Left kidney (tissue), 8 donors: ENCODE measurements at places on chromosomes 5 and 9.

DNA sequence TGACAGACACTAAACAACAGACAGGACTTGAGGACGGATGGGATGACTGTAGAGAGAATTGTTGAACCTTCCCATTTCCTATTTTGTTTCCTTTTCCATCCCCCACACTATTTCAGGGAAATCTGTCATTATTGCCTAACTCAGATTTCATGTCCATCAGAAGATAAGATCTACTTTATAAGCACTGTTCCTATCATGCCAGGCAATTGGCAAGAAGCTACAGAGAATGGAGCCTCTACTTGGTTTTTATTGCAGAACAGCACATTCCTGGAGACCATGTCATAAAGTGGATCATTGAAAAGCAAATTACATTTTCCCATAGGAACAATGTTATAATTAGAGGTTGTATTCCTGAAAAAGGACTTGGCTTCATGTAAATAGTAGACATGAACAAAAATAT lies 173.7 kb upstream of the KIF2A start:
- no peak for DNase-seq

GRCh38 chr9:136312436-136312835 lies 8.5 kb upstream of the CCDC187 start:
- no peak for DNase-seq

- DNase-seq, result no peak
Measured at GRCh38 chr5:150612405-150612804, 28.1 kb upstream of the SYNPO start.

DNA sequence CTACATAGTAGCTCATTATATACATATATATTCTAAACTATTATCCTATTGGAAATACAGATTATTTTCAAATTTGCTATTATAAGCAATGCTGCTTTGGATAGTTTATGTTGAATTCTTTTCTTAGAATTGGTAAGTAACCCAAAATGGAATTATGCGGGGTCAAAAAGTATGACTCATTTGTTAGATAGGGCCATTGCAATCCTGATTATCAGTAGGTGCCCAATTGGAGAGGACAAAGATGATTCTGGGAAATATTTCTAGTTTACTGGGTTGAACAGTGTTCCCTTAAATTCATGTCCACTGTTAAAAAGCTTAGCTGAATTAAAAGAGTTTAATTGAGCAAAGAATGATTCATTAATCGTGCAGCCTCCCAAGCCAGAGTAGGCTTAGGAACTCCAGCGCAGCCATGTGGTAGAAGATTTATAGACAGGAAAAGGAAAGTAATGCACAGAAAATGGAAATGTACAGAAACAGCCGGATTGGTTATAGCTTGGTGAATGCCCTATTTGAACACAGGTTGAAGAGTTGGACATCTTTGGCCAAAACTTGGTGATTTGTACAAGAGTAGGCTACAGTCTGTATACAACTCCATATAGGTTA lies 81.8 kb downstream of the GDNF start:
- DNase-seq, result no peak

DNA sequence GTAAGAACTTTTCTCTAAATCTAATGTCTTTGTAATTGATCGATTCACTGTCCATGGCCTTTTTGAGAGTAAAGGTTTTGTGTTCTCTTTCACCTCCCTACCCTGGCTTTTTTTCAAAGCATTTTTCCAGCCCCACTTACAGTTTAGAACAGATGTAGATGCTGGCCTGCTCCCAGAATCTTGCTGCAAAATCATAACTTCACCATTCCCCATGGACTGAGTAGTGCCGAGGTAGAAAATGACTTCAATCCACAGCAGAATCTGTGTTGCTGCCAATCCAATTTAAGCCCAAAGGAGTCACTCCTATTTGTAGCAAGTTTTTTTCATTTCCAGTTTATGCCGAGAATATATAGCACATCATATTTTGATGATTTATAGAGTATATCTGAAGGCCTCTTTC lies 46.5 kb upstream of the CEMIP2 start:
- DNase-seq, result no peak

DNA sequence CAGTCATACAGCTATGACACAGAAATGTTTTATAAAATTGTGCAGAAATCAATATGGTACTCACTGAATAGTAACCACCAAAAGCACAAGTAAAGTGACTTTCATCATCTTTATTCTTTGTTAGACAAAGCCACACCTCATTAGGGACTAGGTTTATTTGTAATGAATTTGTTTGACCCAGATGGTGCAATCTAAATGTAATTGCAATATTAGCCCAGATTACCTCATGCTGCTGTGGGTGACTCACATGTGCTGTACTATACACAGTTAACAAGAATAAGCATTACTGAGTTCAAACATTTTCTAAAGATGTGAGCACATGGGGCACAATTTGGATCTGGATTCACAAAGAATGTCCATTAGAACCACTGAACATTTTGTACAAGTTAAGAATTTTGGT lies 759.3 kb upstream of the TYRP1 start:
- no peak for DNase-seq

GRCh38 chr5:161001604-161002003 lies 149.6 kb upstream of the ATP10B start:
- no peak for DNase-seq

GRCh38 chr9:22622815-22623214 lies 176.2 kb downstream of the DMRTA1 start:
- no peak for DNase-seq

DNA sequence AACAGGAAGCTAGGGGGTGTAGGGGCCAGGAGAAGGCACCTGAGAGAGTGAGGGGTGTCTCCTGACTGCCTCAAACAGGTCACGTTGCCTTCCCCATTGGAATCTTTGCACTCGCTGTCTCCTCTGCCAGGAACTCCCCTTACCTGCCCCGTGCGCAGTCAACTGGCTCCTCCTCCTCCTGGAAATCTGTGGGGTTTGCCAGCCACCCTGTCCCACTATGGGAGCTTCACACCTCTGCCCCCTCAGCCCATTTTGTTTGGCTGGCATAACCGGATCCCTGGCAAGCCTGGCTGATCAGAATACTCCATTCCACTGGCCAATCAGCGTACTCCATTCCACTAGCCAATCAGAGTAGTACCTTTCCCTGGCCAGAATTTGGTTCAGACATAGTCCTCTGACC lies 10.4 kb upstream of the SLC34A1 start:
- no peak for DNase-seq

DNA sequence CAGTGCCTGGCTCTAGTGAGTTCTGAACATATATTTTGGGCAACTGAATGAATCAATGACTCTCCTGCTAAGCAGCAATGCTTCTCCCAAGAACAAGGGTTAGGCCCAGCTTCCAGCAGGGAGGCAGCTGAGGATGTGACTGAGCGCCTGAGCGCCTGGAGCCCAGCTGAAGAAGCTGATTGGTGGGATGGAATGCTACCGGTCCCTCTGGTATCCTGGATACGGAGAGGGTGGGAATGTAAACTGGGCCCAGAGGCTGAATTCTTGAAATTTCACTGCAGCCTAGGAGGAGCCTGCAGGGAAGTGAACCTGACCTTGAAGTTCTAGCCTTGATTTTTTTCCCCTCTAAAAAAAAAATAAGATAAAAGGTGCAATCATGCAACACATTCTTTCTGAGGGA lies 43.2 kb downstream of the WWC1 start:
- DNase-seq, result peak; percentile 78

GRCh38 chr9:137302118-137302448 lies at the start of gene NRARP:
Gene NRARP (minus strand): TSS chr9:137302271. CDS start chr9:137301928, 343 bp downstream.
- peak; percentile 87 for DNase-seq

DNA sequence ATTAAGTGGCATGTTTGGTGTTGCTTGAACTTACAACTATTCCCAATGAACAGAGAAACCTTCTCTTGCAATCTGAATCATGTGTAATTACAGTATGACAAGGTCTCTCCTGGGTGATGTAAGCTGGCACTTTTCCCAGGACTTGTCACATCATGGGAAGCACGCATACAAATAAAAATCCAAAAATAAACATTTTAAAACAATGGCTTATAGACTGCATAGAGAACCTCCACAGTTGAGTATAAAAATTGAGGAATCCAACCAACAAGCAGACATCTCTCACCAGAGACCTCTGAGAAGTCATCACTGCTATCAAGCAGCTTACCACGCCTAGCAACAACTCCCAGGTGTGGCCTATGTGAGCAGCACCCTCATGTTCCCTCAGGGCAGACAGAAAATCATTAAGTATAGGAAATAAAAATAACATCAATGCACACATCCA lies 3.9 kb downstream of the MLLT3 start:
- no peak for DNase-seq

- no peak for DNase-seq
Measured at GRCh38 chr5:83844449-83845068, 123.9 kb upstream of the HAPLN1 start.

DNA sequence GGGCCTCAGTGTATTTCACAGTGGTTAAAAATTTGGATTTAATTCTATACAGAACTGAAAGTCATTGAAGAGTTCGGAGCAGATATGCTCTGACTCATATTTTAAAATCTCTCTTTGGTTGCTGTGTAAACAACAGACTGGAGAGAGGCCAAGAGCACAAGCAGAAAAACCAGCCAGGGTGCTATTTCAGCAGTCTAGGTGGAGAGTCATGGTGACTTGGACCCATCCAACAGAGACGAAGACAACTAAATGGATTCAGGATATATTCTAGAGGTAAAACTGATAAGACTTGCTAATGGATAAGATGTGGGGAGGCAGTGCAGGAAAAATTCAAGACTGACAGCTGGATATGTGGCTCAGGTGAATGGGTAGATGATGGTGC lies 168.9 kb downstream of the MAPKAP1 start:
- DNase-seq, result no peak

GRCh38 chr5:96348536-96348935 lies 84.5 kb downstream of the PCSK1 start:
- DNase-seq, result no peak

GRCh38 chr5:173301695-173302545 lies 26.3 kb downstream of the STC2 start:
- no peak for DNase-seq

DNA sequence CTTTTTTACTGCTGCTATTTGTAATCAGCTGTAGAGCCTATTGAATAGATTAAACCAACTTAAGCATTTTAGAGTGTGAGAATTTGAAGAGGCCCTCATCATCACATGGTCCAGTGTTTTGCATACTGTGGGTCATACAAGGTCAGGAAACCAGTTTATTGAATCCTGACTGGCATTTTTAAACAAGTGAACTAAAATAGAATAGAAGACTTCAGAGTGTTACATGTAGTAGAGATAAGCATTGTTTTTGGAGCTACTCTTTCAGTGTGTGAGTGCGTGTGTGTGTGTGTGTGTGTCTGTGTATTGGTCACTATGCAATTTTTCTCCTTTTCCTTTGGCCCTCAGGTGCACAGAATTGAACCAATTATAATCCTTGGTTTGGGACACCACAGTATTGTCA lies 114.4 kb downstream of the SLC28A3 start:
- no peak for DNase-seq

DNA sequence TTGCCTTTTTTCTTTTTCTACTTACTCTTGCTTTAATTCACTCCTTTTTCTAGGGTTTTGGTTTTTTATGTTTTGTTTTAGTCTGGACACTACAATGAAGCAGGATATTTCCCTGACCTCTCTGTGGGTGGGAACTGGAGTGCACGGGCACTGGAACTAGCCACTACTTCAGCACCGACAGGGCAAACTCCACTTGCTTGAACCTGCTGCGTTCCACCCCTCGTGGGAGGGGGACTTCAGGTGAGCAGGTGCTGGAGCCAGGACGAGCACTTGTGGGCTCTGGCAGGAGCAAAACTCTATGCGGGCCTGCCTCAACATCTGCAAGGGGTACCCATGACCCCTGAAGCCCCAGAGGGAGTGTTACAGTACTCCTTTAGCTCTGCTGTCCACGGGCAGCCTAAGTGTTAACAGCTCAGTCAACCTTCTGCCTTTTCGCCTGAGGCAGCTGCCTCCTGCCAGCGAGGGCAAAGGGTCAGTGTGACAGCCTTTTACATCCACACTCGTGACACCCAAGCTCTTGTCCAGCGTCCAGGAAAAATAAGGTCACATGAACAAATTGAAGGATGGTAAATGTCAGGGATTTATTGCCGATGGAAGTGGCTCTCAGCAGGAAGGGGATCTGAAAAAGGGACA lies 144.1 kb upstream of the NFIL3 start:
- no peak for DNase-seq

- no peak for DNase-seq
Measured at GRCh38 chr5:129021744-129022143, 56.5 kb downstream of the SLC27A6 start.

DNA sequence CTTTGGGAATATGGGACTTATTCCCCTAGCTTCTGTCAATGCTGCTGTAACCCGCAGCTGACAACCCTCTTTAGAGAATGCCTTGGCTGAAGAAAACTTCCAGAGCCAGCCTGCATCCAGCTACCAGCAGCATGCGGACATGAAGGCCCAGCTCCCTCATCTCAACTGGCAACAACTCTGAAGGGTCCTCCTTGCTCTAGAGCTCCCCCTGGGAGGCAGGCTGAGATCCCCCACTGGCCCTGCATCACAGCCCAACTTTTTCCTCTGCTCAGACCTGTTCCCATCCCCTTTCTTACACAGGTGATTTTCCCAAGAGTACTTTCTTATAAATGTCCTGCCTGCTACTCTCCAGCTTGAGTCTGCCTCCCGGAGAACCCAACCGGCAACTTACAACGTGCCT lies 18.7 kb upstream of the WNT8A start:
- no peak for DNase-seq

GRCh38 chr5:172276214-172276613 lies 7.3 kb downstream of the UBTD2 start:
- DNase-seq, result no peak

GRCh38 chr9:108386859-108387384 lies 468.9 kb downstream of the ACTL7B start:
- no peak for DNase-seq

GRCh38 chr5:174428895-174429294 lies 295.5 kb upstream of the MSX2 start:
- DNase-seq, result no peak

GRCh38 chr9:126822278-126822677 lies 17.4 kb downstream of the ZBTB43 start:
- no peak for DNase-seq

GRCh38 chr9:90878562-90878961 lies 76.9 kb downstream of the SYK start:
- DNase-seq, result no peak

DNA sequence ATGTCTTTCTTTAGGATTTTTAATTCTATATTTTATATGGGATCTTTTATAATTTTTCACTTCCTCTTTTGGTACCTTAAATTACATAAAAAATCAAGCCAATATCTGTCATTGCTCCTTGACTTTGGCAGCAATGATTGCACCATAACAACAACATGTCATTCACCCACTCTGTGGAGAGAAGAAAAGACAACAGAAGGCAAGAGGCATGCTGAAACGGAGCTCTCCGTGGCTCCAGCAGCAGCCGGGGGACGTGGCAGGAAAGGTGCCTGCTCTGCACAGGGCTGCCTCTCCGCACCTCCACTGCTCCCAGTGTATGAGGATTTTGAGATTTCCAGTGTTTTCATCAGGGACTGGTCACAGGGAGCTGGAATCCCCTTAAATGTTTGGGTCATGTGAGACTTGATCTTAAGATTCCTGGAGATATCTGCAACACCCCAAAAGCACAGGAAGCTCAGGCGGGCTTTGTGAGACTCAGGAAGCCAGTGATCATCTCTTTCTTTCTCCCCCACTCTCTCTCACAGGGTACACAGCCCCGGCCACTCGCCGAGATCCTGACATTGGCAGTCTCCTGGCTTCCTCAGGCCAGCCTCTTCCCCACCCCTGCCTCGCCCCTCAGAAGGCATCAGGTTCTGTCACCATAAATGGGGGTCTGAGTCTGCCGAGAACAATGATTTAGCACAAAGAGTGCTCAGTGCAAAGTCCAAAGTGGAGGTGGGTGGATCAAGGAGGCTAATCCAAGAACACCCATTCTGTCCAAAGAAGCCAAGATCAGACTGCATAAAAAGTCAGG lies 74.6 kb downstream of the ACTL7B start:
- DNase-seq, result no peak
